Body of pancreas (tissue), 4 donors: ENCODE measurements at places on chromosomes 11 and 22. TPM values are rescaled to one million over a fixed set of nuclear protein-coding genes. Genes with fewer than 3 reads are reported as not detected.

GRCh38 chr11:67371189-67371910 is 2.0 kb downstream of the CLCF1 start:
- H3K27me3 ChIP-seq: no peaks in the 10 kb centered on the region
- H3K27ac ChIP-seq: peak overlapping the region; percentile 89
- H3K4me1 ChIP-seq: peaks cover 50% of the 10 kb centered on the region
- no peaks in the 10 kb centered on the region for H3K36me3 ChIP-seq
- H3K4me3 ChIP-seq: no peak overlapping the region
- peak; percentile 50 for DNase-seq

GRCh38 chr11:61142424-61142823 is 18.8 kb downstream of the VPS37C start:
- no peak overlapping the region for H3K27ac ChIP-seq
- no peak overlapping the region for H3K4me3 ChIP-seq
- peaks cover 31% of the 10 kb centered on the region for H3K4me1 ChIP-seq
- H3K36me3 ChIP-seq: peaks cover 8% of the 10 kb centered on the region

DNA sequence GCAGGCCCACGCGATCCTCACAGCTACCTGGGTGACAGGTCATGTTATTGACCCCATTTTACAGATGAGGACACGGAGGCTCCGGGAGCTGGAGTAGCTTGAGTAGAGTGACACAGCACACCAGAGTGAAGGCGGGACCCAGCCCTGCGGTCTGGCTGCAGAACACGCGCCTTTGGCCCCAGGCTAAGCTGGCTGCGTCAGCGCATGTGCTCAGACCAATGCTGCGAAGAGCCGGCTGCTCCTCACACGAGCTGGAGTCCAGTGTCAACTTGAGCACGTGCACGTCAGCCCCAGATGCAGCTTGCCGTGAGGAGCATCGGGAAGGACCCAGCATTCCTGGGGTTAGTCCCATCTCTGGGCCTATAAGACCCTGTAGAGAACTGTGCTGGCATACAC is 49.9 kb downstream of the SCUBE1 start:
- H3K4me3 ChIP-seq: no peak overlapping the region
- H3K4me1 ChIP-seq: no peaks in the 10 kb centered on the region
- no peaks in the 10 kb centered on the region for H3K36me3 ChIP-seq
- DNase-seq: no peak
- no peak overlapping the region for H3K27ac ChIP-seq
- H3K27me3 ChIP-seq: no peaks in the 10 kb centered on the region

GRCh38 chr11:67023957-67024353 is 1.0 kb downstream of the SYT12 start:
- H3K27ac ChIP-seq: no peak overlapping the region
- H3K4me3 ChIP-seq: no peak overlapping the region
- H3K36me3 ChIP-seq: no peaks in the 10 kb centered on the region
- peaks cover 18% of the 10 kb centered on the region for H3K4me1 ChIP-seq

- H3K27ac ChIP-seq: no peak overlapping the region
- H3K4me1 ChIP-seq: no peaks in the 10 kb centered on the region
- H3K4me3 ChIP-seq: no peak overlapping the region
- no peaks in the 10 kb centered on the region for H3K36me3 ChIP-seq
- H3K27me3 ChIP-seq: no peaks in the 10 kb centered on the region
- no peak for DNase-seq
These were observed 15.0 kb upstream of the FGF3 start for GRCh38 chr11:69834251-69834650.

GRCh38 chr22:19991645-19992451 is 24.8 kb downstream of the ARVCF start:
- no peak overlapping the region for H3K4me3 ChIP-seq
- no peaks in the 10 kb centered on the region for H3K27me3 ChIP-seq
- H3K27ac ChIP-seq: no peak overlapping the region
- DNase-seq: no peak
- no peaks in the 10 kb centered on the region for H3K36me3 ChIP-seq
- H3K4me1 ChIP-seq: peaks cover under 1% of the 10 kb centered on the region

DNA sequence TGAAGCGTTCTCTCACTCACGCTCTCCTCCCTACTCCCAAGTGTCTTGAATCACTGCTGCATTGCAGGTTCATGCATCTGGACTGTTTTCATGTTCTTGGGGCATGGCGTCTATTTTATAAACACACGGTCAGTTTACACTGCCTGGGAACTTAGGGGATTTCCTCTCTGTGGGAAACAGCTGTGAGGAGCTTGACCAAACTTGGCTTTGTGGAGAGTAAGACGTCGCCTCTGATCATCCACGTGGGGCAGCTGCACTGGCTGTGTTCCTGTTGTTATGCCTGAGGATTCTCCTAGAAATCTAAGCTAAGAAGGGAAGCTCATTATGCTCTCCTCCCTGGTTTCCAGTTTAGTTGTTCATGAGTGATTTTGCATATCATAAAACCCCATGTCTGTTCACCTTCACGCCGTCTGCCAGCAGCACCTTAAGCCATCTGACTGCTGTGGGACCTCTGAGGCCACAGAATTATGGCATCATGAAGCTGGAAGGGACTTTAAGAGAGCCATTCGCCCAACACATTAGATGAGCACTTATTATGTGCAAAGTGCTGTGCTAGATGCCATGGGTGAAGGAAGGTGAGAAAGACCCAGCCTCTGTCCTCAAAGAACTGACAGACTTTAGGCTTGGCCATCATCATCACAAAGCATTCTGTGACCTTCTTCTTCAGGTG is 38.8 kb upstream of the POU2AF1 start:
- H3K36me3 ChIP-seq: no peaks in the 10 kb centered on the region
- peaks cover 38% of the 10 kb centered on the region for H3K4me1 ChIP-seq
- H3K27ac ChIP-seq: no peak overlapping the region
- no peak overlapping the region for H3K4me3 ChIP-seq

DNA sequence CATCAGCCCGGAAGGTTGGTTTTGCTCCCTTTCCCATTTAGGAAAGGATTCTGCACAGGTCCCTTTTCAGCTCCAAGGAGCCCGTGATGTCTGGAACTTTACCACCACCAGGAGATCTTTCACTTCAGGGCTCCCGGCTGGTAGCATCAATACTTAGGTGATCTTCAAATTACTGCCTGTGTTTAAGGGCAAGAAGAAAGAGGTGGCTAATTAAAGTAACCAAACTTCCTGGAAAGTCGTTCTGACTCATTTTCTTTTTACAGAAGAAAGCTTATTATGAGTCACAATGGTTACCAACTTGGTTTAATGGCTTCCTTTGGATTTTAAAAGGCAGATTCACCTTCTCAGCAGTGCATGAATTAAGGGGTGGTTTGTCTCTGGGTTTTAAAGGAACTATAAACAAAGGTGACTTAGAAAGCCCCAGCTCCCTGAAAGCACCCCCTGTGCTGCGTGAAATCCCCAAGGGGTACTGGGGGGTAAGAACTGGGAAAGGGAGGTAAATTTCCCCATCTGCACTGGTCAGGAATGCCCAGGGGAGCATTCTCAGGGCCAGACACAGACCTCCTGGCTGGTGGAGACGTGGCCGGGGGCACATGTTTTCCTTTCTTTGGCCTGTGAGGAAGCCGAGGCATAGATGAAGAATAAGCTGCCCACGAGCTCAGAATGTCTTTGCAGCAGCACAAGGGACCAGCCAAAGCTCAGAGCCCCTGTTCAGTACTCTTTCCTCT is 8.8 kb downstream of the POU2F3 start:
- no peaks in the 10 kb centered on the region for H3K36me3 ChIP-seq
- no peak for DNase-seq
- H3K4me3 ChIP-seq: no peak overlapping the region
- no peak overlapping the region for H3K27ac ChIP-seq
- no peaks in the 10 kb centered on the region for H3K4me1 ChIP-seq

- DNase-seq: no peak
- H3K36me3 ChIP-seq: no peaks in the 10 kb centered on the region
- no peak overlapping the region for H3K27ac ChIP-seq
- no peaks in the 10 kb centered on the region for H3K27me3 ChIP-seq
- no peak overlapping the region for H3K4me3 ChIP-seq
- no peaks in the 10 kb centered on the region for H3K4me1 ChIP-seq
These were observed 31.9 kb upstream of the POU2AF1 start for GRCh38 chr11:111410951-111411350.

GRCh38 chr11:11958403-11959231 is 49.8 kb downstream of the DKK3 start:
- no peaks in the 10 kb centered on the region for H3K27me3 ChIP-seq
- no peak overlapping the region for H3K27ac ChIP-seq
- no peak for DNase-seq

GRCh38 chr22:39356464-39356863 is 6.7 kb downstream of the SYNGR1 start:
- H3K27ac ChIP-seq: no peak overlapping the region
- H3K4me3 ChIP-seq: no peak overlapping the region
- H3K36me3 ChIP-seq: no peaks in the 10 kb centered on the region
- no peaks in the 10 kb centered on the region for H3K27me3 ChIP-seq
- no peak for DNase-seq

DNA sequence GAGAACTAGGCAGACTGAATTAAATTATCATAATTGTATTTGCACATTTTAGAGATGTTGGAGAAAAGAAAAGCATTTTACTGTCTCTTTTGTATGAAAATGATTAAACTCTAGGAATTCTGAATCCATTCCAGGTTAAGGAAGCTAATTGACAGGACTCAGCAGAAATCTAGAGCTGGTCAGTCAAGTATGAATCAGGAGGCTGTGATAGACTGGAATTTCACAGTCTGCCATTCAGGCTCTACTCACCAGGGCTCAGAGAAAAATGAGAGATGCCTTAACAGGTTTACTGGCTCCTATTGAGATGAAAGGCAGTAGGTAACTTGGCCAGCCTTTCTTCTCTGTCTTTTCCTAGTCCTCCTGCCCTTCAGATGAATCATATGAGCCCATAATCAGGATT is 693.9 kb upstream of the CHORDC1 start:
- no peak overlapping the region for H3K4me3 ChIP-seq
- no peaks in the 10 kb centered on the region for H3K36me3 ChIP-seq
- H3K4me1 ChIP-seq: no peaks in the 10 kb centered on the region
- DNase-seq: no peak
- no peaks in the 10 kb centered on the region for H3K27me3 ChIP-seq

- no peak for DNase-seq
- no peaks in the 10 kb centered on the region for H3K36me3 ChIP-seq
- no peaks in the 10 kb centered on the region for H3K27me3 ChIP-seq
- no peaks in the 10 kb centered on the region for H3K4me1 ChIP-seq
- H3K27ac ChIP-seq: no peak overlapping the region
These were observed 10.4 kb upstream of the LAYN start for GRCh38 chr11:111530091-111530490.

DNA sequence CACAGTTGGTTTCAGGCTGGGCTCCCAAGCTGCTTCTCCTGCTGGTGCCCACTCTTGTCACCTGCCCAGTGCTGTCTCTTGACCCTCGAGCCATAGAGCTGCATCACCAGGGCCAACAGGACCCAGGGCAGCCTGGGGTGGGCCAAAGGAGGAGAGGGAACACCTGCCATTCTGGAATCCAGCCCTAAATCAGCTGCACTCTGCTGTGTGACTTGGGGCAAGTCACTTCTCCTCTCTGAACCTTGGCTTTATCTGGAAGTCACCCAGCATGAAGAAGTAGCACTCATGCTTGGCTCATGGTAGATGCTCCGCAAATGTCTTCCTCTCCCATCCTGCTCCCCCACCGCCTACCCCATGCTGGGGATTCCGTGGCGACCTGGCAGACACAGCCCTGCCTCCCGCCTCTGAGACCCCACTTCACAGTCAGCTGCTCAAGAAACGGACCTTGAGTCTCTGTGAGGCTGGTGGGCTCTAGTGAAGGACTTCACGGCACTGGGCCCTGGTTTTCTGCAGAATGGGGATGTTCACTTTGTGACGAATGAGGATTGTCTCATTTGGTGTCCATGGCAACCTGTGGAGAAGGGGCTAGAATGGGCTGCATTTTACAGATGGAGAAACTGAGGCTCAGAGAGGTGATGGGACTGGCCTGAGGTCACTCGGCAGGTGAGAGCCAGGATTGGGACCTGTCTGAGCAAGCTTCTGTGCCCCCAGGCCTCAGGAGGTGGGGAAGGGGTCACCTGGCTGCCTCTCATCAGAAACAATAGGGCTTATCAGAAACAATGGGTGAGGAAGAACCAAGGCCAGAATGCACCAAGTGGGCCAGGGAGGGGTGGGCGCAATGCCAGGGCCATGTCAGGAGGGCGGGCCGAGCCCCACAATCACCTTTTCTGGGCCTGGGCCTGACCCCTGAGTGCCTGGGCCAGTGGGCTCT is 12.4 kb downstream of the EMID1 start:
- no peaks in the 10 kb centered on the region for H3K36me3 ChIP-seq
- DNase-seq: no peak
- H3K27ac ChIP-seq: peak overlapping the region; percentile 77
- peaks cover 37% of the 10 kb centered on the region for H3K4me1 ChIP-seq

DNA sequence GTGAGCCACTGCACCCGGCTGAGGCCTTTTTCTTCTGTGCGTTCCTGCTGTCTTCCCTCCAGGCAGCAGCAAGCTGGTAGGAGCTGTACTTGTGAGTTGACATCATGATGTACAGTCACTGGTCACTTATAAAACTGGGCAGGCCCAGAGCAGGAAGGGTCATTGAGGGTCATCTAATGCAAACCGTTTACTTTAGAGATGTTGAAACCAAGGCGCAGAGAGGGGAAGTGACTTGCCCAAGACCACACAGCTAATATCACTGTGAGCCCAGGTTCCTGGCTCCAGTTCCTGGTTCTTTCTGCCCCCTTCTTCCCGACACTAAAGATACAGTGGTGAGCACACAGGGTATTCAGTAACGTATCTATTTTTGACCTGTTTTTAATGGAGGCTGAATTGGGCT is 27.3 kb downstream of the PTPRJ start:
- H3K27ac ChIP-seq: no peak overlapping the region
- no peaks in the 10 kb centered on the region for H3K27me3 ChIP-seq
- peaks cover 3% of the 10 kb centered on the region for H3K4me1 ChIP-seq
- H3K36me3 ChIP-seq: no peaks in the 10 kb centered on the region
- no peak overlapping the region for H3K4me3 ChIP-seq

GRCh38 chr11:61752117-61752924 is at the start of gene MYRF:
TSS of gene MYRF (plus strand) at chr11:61752636. CDS start at chr11:61752745, 109 bp downstream.
- DNase-seq: peak; percentile 75
- peaks cover 66% of the 10 kb centered on the region for H3K4me1 ChIP-seq
- no peaks in the 10 kb centered on the region for H3K27me3 ChIP-seq
- peak within 1 kb of the TSS; percentile 37 for H3K4me3 ChIP-seq
- peak within 1 kb of the TSS; percentile 95 for H3K27ac ChIP-seq

GRCh38 chr11:83471831-83472727 is 185.9 kb upstream of the CCDC90B start:
- no peaks in the 10 kb centered on the region for H3K4me1 ChIP-seq
- H3K27me3 ChIP-seq: no peaks in the 10 kb centered on the region
- H3K4me3 ChIP-seq: no peak overlapping the region
- no peak for DNase-seq
- no peak overlapping the region for H3K27ac ChIP-seq

The ALDH3B2 gene
- not detected for total RNA-seq

The C11orf52 gene
- 4.6 TPM for total RNA-seq

The IZUMO1R gene
- not detected for total RNA-seq

The GSTT2 gene
- total RNA-seq: not detected

The MYBPC3 gene
- total RNA-seq: not detected
